Effector memory CD4-positive, alpha-beta T cell (primary cell): ENCODE measurements at places on chromosomes 5 and 9.

DNA sequence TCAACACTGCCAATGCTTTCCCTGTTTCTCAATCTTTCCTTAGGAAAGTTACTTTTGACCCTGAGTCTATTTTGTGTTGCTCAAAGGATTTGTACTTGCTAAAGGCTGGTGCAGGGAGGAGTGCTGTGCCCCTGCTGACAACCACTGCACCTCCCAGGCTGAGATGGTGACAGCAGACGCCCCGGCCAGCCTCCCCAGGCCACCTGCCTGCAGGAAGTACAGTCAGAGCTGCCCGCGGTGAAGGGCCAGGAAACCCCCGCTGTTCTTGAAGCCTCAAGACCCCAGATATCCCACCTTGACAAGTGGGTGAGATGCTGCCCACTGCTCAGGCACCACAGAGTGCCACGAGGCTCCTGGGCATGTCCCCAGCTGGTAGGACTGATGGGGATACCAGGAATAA is 44.2 kb upstream of the CKMT2 start:
- DNase-seq = no peak

DNA sequence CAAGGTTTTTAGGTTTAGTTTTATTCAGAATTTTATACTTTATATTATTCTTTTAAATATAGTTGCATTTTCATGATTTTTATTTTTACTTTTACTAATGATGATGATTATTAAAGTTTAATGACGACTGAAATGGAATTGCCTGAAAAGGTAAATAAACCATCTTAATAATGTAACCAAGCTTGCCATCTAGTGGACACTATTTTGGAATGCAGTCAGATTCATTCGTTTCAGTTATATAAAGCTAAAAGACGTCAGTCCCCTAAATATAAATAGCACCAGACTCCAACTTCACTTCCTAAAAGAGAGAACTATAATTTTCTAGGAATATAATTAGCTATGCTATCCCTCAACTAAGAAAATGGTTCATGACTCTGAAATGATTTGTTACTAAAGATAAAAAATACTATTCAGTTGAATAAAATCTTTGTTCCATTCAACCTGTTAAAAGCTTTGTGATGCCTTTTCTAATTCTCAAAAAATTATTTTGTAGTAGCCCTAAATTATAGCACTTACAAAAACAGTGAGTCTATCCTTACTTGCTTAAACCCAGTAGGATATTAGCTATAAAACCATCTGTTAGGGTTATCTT is 19.9 kb downstream of the ABITRAM start:
- no peak for DNase-seq

GRCh38 chr5:1130218-1130946 is 18.5 kb upstream of the SLC12A7 start:
- no peak for DNase-seq

DNA sequence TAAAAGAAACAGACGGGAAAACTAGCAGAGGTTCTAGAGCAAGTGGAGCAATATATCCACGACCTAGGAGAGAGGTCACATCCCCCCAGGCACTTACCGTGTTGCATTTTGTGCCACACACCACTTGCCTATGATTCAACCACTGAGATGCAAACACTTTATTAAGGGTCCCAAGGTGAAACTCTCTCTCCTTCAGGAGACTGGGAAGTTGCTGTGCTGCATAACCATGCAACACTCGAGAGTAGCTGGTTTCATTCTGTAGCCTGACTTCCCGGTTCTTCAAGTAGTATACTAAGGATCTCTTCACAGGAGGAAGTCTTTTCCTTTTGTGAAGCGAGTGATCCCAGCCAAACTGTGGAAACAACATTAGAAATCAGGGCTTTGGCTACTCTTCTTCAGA is 1.6 kb downstream of the DCAF12 start:
- DNase-seq = no peak

DNA sequence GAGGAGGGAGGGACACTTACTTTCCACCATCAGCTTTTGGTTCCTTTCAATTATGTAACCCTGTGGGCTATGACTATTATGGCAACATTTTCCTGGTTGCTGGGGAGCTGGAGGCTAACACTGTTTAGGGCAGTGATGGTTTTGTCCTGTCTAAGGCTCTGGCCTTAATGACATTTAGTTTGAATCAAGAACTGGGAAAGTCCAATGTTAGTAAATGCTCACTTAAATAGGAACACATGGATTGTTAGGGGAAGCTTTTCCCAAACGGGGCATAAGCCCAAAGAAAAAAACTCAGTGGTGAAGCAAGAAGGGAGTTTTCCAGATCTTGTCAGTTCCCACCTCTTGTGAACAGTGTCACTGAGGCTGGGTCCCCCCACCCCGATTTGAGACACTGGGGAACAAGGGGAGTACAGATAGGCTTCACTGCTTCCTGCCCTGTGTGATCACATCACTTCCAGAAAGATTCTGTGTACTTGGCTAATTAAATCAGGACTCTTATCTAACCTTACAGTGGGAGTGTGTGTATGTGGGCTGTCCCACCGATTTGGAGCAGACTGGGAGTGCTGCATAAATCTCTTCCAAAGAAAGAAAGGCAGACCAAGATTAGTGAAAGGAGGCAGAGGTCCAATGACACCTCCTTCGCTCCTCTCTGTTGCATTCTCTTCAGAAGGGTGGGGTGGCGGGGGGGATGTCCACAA is 206.4 kb downstream of the PTTG1 start:
- DNase-seq = no peak

GRCh38 chr5:40603378-40603777 is 76.3 kb upstream of the PTGER4 start:
- DNase-seq = no peak

DNA sequence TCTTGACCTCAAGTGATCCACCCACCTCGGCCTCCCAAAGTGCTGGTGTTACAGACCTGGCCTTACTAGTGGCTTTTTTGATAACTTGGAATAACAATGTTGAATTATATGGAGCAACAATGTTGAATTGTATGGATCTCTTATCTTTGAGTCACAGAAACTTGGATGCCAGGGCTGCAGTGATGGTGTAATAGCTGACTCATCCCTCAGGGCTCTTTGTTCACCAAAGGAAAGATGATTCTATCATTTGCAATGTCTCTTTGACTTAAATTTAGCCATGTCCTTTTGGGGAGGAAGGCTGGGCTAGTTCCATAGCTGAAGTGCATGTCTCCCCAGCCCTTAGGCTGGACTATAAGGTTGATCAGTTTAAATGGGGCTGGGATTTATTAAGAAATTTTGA is 172.3 kb downstream of the PDZD2 start:
- DNase-seq = no peak

DNA sequence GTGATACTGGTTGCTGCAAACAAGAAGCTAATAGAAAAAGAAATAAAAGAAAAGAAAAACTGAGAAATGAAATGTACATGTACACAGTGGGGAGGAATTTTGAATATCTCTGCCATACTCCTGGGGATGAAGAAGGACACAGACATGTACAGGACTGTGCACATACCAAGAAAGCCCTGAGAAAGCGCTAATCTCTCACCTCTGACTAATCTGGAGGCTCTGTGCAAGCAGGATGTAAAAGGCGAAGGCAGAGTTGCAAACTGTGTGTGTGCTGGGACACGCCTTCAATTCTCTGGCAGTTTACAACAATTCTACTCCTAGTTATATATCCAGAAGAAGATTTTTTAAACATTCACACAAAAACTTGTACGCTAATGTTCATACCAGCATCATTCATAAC is 211.4 kb downstream of the KIAA0825 start:
- DNase-seq = no peak

GRCh38 chr5:138972230-138972629 is 97.1 kb upstream of the LRRTM2 start:
- no peak for DNase-seq

GRCh38 chr9:84511651-84512050 is 157.9 kb upstream of the NTRK2 start:
- DNase-seq = no peak

GRCh38 chr5:155222393-155222792 is 208.8 kb downstream of the KIF4B start:
- no peak for DNase-seq

DNA sequence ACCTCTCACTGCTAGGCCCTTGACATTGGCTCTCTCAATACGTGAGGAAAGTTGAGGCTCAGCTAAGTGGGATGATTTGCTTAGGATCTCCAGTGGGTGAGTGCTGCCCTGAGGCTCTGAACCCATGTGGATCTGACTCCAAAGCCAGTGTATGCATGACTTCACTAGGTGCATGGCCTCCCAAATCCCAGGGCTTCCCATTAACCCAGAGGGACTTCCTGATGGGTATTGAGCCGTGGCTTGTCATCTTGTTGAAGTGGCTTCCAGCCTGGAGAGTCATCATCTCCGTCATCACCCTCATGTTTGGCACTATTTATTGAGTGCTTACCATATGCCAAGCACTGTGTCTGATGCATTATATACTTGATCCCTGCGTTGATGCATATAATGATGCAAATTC is 37.3 kb upstream of the TEX48 start:
- DNase-seq = no peak

DNA sequence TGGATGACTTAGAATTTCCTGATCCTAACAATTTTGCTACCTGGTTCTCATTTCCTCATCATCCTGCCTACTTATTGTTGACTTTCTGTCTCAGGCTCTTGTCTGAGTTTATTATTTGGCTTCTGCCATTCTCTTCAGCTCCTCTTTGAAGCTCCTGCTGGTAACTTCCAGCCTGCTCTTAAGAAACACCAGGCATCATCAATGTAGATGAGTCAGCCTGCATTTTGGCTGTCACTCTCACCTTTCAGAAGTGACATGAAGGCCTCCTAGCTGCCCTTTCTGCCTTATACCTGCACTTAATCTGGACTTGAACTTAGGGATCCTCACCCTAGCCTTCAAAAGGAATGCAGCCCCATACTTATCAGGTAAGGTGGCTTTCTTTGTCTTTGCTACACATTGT is 551.8 kb upstream of the ZNF608 start:
- no peak for DNase-seq

GRCh38 chr5:158591301-158591863 is 508.3 kb downstream of the EBF1 start:
- no peak for DNase-seq

GRCh38 chr5:132474881-132475496 is 15.6 kb downstream of the IRF1 start:
- no peak for DNase-seq

DNA sequence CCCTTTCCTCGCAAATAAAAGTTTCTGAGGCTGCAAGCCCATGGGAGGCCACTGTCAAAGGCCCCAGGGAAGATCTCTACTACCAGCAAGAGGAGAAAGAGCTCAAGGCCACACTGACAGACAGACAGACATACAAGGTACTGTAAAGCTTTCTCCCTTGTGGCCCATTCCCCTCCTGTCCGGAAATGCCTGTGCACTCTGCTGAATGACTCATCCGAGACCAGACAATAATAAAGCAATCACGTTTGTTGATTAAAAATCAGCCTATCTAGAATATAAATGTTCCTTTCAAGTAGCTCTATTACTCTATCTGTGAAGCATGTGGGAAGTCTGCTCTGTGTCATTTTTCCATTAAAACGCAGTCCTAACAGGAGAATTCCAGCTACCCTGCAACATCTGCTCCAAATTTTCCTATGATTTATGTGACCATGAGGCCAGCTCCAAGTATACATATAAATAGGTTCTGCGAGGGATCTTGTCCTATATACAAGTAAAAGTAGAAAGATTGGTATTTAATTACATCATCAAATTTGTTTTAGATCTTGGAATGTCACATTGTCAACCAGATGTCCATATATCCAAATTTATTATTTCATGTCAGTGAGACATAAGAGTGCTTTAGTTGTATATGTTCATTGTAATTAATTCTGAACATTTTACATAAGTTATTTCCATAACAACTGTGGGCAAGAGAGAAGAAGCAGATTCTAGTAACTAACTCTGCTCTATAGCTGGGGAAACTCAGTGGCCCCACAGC is 34.7 kb upstream of the TGFBI start:
- DNase-seq = no peak

DNA sequence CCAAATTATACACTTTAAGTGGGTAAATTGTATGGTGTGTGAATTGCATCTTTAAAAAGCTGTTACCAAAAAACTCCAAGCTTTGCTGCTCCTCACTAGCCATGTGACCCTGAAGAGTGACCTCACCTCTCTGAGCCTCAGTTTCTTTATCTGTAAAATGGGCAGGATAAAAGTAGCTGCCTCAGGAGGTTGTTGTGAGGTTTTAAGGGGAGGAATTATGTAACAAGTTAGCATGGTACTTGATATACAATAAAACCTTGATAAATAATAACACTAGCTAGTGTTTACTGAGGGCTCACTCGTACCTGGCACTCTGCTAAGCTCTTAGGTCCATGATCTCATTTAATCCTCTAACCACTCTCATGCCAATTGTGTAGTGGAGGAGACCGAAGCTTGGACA is 19.0 kb upstream of the PHF19 start:
- no peak for DNase-seq

- DNase-seq = no peak
These were observed 79.4 kb upstream of the NREP start for GRCh38 chr5:111836426-111836825.

DNA sequence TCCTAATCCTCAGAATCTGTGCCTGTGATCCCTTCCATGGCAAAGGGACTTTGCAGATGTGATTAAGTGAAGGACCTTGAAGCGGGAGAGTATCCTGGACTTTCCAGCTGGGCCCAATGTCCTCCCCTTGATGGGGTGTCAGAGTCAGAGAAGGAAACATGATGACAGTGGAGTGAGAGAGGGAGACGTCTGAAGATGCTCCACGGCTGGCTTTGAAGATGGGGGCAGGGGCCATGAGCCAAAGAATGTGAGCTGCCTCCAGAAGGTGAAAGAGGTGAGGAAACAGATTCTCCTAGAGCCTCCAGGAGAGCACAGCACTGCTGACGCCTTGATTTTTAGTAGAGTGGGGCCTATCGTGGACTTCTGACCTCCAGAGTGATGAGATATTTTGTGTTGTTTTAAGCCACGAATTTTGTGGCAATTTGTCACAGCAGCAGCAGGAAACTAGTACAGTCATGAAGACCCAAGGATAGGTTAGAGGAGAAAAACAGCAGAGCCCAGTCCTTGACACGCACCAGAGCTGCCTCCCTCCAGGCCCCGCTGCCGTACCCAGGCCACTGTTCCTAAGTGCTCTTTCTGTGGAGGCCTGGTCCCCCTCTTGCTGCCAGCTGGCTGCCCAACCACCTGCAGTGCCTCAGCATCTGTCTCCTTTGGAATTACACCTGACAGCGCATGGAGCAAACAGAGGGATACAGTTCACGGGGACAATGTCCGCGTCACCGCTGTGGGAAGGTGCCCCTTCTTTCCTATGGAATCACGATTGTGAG is 78.1 kb downstream of the MACROH2A1 start:
- DNase-seq = no peak

- no peak for DNase-seq
These were observed 946.7 kb downstream of the TLE4 start for GRCh38 chr9:80518441-80518840.

DNA sequence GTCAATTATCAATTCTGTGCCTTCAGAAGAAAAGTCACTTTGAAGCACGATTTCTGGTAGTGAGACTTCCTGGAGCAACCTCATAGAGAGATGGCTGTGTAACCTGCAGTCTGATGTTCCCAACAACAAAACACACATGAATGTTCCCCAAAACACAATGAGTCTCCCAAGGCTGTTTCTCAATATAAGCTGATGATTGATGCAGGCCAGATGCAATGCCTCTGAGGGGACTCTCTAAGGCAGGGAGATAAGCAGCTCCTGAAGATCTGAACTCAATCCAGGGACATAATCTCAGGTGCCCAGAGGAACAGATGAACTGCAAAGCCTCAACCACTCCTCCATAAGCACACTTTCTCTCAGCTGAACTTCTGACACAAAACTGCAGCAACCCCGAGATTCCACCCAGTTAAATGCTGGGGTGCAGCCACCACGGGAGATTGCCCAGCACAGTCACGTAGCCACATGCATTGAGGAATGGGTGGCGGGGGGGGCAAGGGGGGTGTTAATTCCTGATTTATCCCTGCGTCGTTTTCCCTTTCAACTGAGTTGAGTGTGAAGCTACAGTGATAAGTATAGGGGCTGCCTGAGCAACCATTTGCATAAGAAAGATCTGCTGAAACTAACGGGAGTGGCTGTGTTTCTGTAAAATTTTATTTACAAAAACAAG is 122.7 kb upstream of the RASEF start:
- DNase-seq = no peak
